ENCODE measurements at places on chromosomes 16 and 17.

DNA sequence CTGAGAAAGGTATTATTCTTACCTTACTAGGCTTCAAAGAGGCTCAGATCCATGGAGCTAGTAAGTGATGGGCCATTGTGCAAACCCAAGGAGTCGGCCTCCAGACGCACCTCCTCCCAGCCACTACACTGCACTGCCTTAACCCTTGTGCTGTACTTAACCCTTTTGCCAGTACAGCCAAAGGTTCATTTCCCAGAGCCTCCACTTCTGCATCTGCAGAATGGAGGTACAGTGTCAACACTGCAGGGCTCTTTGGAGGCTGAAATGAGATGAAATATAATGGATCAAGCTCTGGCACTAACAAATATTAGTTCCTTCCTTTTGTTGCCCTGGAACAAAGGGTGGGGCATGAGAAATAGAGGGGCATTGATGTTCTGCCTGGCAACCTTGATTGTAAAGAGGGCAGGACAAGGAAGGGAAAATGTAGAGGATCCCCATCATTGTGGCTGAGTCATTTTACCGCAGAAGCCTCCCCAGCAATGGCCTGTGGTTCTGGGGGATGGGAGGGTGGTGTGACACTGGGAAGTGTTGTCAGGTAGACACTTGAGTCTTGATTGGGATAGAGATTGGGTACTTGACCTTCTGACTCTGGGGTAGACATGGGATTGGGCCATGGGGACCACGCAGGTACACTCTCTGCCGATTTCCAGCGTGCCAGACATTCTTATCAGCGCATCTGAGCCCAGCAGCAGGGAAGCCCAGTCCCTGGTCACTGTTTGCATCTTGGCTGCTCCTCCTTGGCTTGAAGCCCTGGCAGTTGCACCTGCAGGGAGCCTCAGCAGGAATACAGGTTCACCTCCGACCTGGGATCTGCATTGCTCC, 84.0 kb downstream of the MSI2 start:
- DNase-seq: no peak

DNA sequence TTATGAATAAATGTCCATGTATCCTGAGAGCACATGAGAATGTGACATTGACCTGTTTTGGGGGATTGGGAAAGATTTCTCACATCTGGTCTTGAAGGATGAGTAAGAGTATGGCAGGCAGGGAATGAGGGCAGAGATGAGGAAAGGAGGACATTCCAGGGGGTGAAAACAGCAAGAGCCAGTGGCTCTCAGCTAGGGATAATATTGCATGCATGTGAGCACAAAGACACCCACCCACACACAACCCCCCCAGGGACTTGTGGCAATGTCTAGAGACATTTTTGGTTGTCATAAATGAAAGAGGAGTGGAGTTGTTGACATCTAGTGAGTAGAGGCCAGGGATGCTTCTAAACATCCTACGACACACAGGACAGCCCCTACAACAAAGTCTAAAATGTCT, 6.0 kb downstream of the MYO1D start:
- DNase-seq: no peak

- no peak for DNase-seq
Measured at GRCh38 chr16:27284865-27285675, 16.5 kb upstream of the NSMCE1 start.

DNA sequence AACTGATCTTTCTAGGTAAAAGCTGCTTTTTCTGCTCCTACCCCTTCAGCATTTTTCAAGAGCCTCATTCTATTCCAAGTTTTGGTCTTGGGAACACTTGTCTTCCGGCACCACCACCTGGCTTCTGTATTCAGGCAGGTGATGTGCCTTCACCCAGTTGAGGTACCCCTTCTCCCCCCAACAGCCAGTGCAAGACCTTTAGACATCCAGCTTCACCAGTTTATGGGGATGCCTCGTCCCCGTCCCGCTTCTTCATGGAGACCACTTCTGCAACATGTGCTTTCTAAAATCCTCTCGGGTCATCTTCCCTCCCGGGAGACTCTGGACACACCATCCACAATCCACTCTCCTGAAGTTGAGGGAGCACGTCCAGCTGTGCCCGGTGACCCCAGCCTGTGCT, 69.9 kb downstream of the SRCIN1 start:
- DNase-seq: no peak

DNA sequence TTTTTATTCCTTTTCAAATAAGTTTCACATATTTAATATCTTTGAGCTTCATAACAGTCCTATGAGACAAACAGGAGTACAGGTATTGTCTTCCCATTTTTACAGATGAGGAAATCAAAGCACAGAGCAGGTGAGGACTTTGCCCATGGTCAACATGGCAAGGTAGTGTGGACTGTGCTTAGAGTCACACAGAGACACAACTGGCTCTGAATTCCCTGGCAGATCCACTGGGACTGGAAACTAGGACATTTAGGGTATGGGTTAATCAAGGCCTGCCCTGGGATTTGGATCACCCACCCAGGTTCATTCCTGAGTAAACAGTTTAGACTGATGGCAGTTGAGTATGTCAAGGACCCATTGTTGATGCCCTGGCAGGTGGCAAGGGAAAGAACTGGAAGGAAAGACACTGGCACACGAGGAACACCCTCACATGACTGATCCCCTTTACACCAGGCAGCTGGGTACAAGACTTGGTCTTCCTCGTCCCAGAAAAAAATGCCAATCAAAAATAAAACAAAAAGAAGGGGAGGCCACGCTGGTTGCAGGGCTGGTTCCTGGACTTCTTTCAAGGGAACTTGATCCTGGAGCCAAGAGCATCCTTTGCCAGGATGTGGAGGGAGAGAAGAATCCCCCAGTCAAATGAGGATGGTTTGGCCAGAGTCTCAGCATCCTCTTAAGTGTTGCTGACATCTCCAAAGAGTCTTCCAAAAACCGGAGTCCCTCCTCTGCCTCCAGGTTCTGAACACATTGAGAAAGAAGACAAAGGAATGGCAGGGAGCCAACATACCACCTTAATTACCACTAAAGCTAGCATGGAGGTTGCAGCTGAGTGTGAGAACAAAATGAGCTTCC, 34.9 kb downstream of the CHD9 start:
- DNase-seq: no peak

GRCh38 chr16:82954224-82954929, 327.6 kb downstream of the CDH13 start:
- no peak for DNase-seq
